ENCODE measurements at places on chromosomes 2 and 18. TPM values are rescaled to one million over a fixed set of nuclear protein-coding genes. Genes with fewer than 3 reads are reported as not detected.

CACNB4 gene
- total RNA-seq: 8.1 TPM

GRCh38 chr2:23803965-23804542, 122.9 kb downstream of the ATAD2B start:
- H3K4me3 ChIP-seq: no peak overlapping the region
- DNase-seq: peak; percentile 17
- no peak overlapping the region for H3K27ac ChIP-seq

DNA sequence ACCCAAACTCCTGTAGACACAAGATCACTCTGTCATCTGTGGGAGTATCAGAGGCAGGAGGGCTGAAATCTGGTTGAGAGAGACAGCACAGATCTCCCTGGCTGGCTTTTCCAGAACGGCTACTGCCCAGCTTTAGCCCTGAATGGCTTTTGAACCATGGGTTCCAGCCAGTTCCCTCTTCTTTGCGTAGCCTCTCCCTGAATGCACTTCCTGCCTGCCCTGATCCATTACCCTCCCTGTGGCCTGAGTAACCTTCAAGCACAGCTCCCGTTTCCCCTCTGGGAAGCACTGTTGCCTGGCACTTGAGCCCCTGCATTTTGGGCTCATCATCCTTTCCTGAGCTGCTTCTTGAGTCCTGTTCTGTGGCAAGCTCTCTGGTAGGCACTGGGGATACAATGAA, 68.8 kb downstream of the ASAP2 start:
- H3K27me3 ChIP-seq: no peaks in the 10 kb centered on the region
- H3K36me3 ChIP-seq: no peaks in the 10 kb centered on the region
- no peak for DNase-seq

- no peaks in the 10 kb centered on the region for H3K27me3 ChIP-seq
- no peak overlapping the region for H3K4me3 ChIP-seq
- no peak for DNase-seq
- H3K36me3 ChIP-seq: peaks cover 4% of the 10 kb centered on the region
These were observed 66.2 kb downstream of the DNMT3A start for GRCh38 chr2:25275575-25275965.

GRCh38 chr2:31979956-31980355, 30.9 kb downstream of the MEMO1 start:
- no peak overlapping the region for H3K27ac ChIP-seq
- H3K27me3 ChIP-seq: no peaks in the 10 kb centered on the region
- no peaks in the 10 kb centered on the region for H3K36me3 ChIP-seq
- no peak for DNase-seq

DNA sequence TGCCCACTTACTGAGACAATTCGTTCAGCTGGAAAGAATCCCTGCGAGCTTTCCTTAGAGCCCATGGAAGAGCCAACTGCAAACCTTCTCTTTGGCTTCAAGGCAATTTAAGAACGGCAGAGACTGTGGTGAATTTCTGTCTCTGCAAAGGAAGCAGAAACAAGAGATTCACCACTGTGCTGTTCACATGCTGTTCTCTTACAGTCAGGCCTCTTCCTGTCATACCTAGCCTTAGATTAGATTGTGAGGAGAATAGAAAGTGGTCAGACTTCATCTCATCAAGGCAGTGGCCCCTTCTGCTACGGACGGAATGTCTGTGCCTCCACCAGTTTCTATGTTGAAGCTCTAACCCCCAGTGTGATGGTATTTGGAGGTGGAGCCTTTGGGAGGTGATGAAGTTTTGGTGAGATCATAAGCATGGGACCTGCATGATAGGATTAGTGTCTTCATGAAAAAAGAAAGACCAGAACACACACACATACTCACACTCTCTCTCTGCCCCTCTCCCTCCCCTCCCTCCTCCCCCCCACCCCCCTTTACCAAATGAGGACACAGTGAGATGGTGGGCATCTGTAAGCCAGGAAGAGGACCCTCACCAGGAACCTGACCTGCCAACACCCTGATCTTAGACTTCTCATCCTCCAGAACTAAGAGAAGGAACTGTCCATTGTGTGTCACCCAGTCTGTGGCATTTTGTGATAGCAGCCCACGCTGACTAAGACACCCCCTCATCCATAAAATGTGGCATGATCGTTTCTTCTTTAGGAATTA, 45.6 kb upstream of the NRP2 start:
- H3K27me3 ChIP-seq: peaks cover 2% of the 10 kb centered on the region
- H3K36me3 ChIP-seq: no peaks in the 10 kb centered on the region
- H3K27ac ChIP-seq: no peak overlapping the region
